Cardiac septum (tissue), 1 donor: ENCODE measurements at places on chromosomes 7 and 10. TPM values are rescaled to one million over a fixed set of nuclear protein-coding genes. Genes with fewer than 3 reads are reported as not detected.
A peak's percentile ranks its signal among the peaks of the same experiment; 100 is the strongest.

Gene SEMA4G
- total RNA-seq: 1.0 TPM

Gene GIMAP6
- total RNA-seq: 16.6 TPM

Gene DYNC1I1
- total RNA-seq: 24.3 TPM

Gene C10orf90
- total RNA-seq: not detected

Gene PDE6C
- not detected for total RNA-seq

Gene PFKP
- total RNA-seq: 215 TPM

Gene VCL
- total RNA-seq: 284 TPM

Gene DGKB
- total RNA-seq: 0.75 TPM

DNA sequence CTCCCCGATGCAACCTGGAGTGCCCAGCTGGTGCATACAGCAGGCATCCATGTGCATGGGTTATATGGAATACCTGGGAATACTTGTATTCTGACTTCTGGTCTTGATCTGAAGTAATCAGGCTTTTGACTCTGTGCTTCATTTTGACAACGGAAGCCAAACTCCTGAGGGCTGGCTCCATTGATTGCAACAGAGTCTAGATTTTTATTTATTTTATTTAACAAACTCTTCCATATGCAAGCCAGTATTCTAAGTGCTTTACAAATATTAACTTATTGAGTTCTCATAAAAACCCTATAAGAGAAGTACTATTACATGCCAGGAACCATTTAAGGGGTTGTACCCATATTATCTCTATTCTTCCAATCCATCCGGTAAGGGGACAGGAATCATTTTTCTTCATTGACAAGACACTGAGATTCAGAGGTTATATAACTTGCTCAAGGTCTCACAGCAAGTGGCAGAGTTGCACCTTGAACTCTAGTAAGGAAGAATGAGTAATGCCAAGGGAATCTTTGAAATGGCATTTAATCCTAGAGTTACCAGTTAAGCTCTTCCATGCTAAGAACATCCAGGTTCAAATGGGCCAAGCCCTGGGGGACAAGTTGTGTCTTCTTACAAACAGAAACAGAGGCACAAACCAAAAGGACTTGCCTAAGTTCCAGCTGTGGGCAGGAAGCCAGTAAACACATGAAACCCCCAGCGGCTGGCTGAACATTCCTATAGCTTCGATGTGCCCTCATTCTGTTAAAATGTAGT, 241.0 kb downstream of the WDR11 start:
- DNase-seq: no peak

- peak; percentile 54 for DNase-seq
Measured at GRCh38 chr10:131938681-131939080, 37.9 kb downstream of the PPP2R2D start.

DNA sequence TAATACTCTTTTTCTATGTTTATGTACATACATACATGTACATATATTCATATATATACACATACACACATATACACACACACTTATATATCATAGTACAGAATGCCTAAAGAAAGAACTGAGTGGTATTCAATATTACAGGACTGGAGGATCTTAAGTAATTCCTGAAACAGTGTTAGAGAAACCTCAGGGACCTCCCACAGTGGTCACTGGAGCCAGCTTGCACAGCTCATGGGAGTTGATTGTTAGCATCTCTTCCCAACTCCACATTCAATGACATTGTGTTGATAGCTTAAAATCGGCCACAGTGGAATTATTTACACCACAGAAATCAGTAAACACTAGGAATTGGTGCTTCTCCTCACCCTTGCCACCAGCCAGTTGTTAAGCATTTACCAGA, 6.0 kb downstream of the LRRC17 start:
- no peak for DNase-seq

DNA sequence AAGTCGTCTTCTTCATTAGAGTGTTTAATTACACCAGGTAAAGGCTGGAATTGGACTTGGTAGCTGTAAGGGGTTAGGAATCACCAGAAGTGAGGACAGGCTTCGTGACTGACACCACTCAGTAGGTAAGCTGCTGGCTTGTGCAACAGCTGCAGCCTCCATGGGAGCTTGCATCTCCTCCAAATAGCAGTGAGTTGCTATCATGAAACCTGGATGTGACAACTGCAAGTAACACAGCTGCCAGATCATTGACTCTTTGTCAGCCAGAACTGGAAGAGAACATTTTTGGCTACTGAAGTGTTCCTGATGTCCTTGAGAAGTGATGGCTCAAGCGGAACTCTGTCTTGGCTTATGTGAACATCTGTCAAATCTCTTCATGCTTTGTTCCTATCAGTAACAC, 64.1 kb upstream of the MSRB2 start:
- DNase-seq: no peak

GRCh38 chr7:35905555-35905954, 104.7 kb downstream of the SEPTIN7 start:
- DNase-seq: no peak

GRCh38 chr10:5073659-5074058, 20.6 kb upstream of the AKR1C3 start:
- no peak for DNase-seq

GRCh38 chr10:97937928-97938327, 88.3 kb downstream of the GOLGA7B start:
- no peak for DNase-seq

- no peak for DNase-seq
Measured at GRCh38 chr10:24947304-24948097, 4.9 kb downstream of the PRTFDC1 start.

- no peak for DNase-seq
Measured at GRCh38 chr7:147578196-147578595, 1012.4 kb upstream of the C7orf33 start.

DNA sequence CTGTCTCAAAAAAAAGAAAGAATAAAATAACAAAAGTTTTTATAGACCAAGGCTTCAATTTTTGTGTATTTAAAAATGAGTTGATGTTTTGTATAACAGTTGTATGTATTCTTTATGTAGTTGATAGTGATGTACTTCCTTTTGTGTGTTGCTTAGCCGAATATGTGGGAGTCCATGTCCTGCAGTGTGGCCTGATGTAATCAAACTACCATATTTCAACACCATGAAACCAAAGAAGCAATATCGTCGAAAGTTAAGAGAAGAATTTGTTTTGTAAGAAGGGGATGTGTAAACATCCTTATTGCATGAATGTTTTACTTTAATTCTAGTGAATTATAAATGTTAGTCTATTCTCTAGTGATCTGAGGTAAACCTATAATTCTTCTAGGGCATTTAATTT, 56.6 kb downstream of the MPLKIP start:
- no peak for DNase-seq

GRCh38 chr7:9453521-9453920, 1020.1 kb downstream of the NXPH1 start:
- DNase-seq: no peak

DNA sequence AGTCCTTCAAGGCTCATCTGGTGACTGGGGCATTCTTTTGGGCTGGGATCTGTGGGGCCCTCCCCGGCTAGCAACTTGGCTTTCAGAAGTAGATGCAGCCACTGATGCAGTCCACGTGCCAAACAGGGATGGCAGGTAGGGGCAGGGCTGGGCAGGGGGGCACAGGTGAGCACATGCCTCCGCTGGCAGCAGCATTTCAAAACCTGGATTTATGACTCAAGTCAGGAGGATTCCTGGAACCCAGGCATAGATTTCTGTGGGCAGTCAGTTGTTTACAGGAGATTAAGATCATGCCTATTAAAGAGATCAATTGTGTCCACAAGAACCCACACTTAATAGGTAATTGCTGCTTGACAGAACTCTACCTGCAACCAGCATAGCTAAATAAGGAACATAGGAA, 839 bp upstream of the HABP2 start:
- no peak for DNase-seq

- no peak for DNase-seq
Measured at GRCh38 chr10:108544500-108545120, 1378.7 kb downstream of the XPNPEP1 start.

DNA sequence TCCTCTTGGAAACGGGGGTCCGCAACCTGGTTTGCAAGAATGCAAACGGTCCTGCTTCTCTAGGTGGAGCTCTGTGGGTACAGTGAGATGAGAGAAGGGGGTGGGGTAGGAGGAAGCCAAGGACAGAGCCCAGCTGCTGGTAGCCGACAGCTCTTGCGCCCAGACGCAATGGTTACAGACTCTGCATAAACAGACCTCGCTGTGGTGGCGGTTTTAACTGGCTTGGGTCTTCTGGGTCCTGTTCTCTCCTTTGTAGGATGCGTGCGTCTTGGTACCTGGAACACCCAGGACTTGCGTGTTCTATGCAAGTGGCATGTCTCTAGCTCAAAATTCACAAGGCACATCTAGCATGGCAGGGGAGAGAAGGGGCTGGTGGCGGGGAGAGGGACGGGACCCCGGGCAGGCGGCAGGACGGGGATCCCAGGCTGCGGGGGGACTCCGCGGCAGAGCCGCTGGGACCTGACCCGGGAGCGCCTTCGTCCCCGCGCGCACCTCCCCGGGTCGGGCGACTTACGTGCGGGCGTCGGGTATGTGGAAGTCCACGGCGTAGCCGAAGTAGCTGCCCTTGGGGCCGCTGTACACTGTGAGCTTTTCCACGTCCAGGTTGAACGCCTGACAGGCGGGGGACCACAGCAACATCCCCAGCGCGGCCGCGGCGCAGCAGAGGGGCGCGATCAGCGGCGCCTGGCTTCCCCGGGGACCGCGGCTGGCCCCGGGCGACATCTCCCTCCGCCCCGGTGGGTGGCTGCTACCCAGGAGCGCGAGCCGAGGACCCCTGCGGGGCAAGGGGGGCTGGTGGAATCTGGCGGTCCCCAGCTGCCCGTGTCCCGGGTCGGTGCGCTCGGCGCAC, 448 bp downstream of the ITGA8 start:
- no peak for DNase-seq

GRCh38 chr10:103649654-103650423, 156.3 kb downstream of the NEURL1 start:
- DNase-seq: no peak

GRCh38 chr7:134885967-134886352, 100.3 kb upstream of the AGBL3 start:
- no peak for DNase-seq

GRCh38 chr10:43354879-43355380, 16.5 kb upstream of the FXYD4 start:
- no peak for DNase-seq

DNA sequence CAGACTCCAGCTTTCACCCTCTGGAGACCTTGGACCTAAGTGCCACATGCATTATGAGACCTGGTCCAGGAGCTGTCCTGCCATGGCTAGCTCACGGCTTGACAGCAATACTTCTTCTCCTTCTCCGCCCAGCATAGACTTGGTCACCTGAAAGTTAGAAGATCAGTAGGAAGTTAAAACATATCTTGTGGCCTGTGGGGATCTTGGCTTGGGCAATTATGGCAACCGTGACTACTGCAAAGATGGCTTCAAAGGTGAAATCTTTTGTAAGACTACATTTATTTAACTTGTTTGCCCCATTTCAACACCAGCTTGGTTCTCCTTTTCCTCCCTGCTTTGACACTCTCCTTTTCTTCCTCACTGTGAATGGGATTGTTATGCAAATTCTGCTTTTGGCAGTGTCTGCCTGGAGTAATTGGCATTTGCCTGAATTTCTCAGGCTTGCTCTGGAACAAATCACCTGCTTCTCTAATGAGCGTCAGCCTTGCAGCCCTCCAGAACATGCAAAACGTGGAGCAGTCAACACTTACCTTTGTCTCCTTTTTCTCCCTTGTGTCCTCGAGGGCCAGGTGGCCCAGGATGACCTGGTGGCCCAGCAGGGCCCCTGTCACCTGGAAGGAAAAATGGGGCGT, 53.4 kb downstream of the COL17A1 start:
- DNase-seq: no peak

GRCh38 chr7:70923181-70923845, 208.6 kb upstream of the GALNT17 start:
- no peak for DNase-seq

GRCh38 chr7:1671594-1672451, 1.7 kb downstream of the ELFN1 start:
- no peak for DNase-seq

- DNase-seq: no peak
Measured at GRCh38 chr10:58797356-58797755, 284.7 kb downstream of the BICC1 start.
